ENCODE measurements at places on chromosomes 13 and 19.

GRCh38 chr19:30274987-30275386 lies 97.2 kb upstream of the ZNF536 start:
- no peak for DNase-seq

- DNase-seq = no peak
Measured at GRCh38 chr13:27257233-27257568, 5.8 kb downstream of the RPL21 start.

DNA sequence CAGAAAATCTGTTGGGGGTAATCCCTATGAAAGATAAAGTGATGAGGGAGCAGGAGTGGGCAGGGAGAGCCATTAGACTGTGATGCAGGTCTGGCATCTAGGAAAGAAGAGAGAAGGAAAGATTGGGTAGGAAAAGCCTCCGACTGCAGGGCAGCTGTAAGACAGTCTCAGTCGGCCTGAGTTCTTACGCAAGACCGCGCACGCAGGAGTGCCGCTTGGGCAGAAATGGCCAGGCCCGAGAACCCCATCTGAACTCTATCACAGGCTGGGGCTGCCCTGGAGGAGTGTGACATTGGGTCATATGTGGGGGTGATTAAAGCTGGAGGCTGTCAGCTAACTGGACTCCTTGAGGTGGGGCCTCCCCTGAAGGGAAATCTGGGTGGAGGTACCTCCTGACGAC lies 13.9 kb upstream of the FBXL3 start:
- DNase-seq = no peak

DNA sequence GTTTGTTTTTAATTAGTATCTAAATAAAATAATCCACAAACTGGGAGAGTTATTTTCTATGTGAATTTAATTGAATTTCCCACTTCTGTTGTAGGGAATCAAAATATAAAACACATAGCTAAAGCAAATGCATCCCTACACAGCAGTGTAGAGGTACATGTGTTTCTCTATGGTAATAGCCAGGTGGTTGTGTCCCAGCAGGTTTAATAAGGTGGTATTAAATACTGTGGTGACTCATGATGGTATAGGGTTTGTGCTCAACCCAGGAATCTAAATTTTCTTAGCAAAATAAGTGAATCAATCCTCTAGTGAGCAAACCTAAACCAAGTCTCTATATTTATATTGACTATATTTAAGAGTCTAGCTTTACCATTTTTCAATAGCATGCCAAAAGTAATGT lies 30.0 kb downstream of the PCDH9 start:
- DNase-seq = no peak

DNA sequence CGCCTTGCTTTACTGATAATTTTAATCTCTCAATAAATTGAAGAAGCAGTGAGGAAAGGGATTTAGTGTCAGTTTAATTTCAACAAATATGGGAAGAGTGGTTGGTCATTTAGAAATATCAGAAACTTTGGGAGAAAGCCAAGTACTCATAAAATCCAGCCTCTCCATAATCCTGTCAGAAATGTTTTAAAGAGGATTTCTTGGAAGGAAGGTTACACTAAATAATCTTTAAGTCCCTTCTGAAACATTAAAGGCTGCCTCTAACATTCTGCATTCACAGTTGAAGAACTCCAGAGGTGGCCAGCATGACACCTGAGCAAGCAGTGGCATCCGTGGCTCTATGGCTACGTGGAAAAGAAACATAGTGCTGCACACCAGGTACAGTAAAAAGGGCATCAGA lies 378.5 kb downstream of the ENOX1 start:
- DNase-seq = no peak

DNA sequence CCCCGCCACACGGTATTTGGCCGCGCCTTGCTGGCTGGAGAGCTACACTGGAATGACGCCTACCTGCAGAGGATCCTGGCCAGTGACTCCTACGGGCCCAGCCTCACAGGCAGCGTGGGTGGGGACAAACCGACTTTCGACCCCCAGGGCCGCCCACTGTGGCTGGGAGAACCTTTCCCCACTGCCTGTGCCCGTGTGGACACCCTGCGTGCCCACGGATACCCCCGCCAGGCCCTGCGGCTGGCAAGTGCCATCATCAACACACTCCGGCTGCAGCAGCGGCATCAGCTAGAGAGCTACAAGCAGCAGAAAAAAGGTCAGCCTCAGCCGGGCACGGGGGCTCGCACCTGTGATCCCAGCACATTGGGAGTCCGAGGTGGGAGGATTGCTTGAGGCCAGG lies 19.3 kb downstream of the ZSWIM4 start:
- no peak for DNase-seq

GRCh38 chr13:62910541-62911060 lies 1495.0 kb upstream of the PCDH20 start:
- DNase-seq = no peak

DNA sequence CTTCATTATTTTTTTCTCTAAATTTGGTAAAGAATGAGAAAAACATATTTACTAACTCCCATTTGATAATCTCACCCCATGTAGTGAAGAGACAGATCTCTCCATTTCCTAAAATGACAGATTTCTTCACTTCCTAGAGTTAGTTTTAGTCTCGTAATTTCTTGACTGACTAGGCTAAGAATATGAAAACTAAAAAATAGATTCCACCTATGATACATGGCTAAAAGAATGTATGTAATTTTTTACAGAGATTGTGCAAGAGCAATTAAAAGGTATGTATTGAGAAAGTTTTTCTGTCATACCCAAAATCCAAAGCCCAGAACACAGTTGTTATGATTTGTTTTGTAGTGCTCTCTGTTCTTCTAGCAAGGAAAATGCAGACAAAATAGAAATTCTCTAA lies 9.5 kb downstream of the NALCN start:
- no peak for DNase-seq

- peak; percentile 91 for DNase-seq
Measured at GRCh38 chr19:7928741-7929701, 3.1 kb upstream of the CTXN1 start.

- DNase-seq = peak; percentile 33
Measured at GRCh38 chr19:47280183-47280797, 5.6 kb downstream of the INAFM1 start.

GRCh38 chr19:38062959-38063761 lies 156.2 kb downstream of the SIPA1L3 start:
- no peak for DNase-seq

DNA sequence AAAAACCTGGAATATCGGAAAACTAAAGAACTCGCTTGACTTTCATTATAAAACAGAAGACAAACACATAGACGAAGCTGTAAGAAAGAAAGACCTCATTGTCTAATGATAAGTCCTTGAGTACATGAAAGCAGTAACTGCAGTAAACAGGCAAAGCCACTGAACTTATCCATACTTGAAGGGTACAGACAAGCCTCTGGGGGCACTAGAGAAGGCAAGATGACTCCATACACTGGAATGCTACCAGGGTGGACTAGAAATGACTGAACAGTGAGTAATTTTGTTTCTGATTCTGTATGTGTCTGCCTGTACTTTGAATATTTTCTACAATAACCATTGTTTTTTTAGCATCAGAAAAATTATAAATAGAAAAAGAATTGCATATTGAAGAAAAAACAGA lies 507.9 kb downstream of the UQCRFS1 start:
- DNase-seq = peak; percentile 88

- peak; percentile 37 for DNase-seq
Measured at GRCh38 chr13:48773531-48774275, 120.0 kb downstream of the CYSLTR2 start.

DNA sequence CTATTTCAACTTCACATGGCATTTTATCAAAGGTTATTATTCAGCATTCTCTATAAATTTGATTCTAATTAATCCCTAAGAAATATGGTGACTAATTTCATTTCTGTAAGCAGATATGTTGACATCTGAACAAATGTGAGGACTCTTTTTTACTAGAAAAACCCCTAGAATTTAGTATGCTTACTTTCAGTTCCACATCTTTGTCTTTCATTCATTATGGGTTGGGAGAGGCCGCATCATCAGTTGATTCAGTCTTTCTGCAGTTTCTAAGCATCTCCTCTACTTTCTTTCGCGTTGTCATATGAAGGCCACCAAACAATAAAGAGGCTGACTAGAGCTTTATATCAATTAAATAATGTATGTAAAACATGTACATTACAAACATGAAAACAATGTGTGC lies 55.4 kb upstream of the MTIF3 start:
- no peak for DNase-seq

DNA sequence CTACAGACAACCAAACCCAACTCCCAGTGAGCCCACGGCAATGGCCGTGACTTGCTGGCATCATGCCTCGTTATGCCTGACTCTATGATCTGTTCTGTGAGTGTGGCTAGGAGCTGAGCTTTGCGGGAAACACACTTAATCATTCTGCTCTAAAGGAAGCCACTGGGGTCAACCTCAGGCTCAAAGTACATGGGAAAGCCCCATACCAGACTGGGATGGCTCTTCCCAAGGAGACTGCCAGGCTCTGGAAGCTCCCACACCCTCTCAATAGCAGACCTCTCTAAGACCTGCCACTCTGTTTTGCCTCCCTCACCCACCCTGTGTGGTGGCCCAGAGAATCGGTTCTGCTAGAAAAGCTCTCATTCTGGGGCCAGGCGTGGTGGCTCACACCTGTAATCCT lies 2.2 kb downstream of the PEPD start:
- DNase-seq = no peak

- DNase-seq = peak; percentile 96
Measured at GRCh38 chr13:41284512-41285288, 21.3 kb upstream of the MTRF1 start.

- DNase-seq = no peak
Measured at GRCh38 chr19:10372690-10373089, 7.7 kb downstream of the TYK2 start.

- DNase-seq = no peak
Measured at GRCh38 chr13:41193469-41193868, 900 bp downstream of the KBTBD7 start.

- DNase-seq = peak; percentile 63
Measured at GRCh38 chr13:29676941-29677452, 81.5 kb upstream of the SLC7A1 start.

GRCh38 chr13:44810061-44810840 lies 179.0 kb downstream of the NUFIP1 start:
- peak; percentile 28 for DNase-seq

DNA sequence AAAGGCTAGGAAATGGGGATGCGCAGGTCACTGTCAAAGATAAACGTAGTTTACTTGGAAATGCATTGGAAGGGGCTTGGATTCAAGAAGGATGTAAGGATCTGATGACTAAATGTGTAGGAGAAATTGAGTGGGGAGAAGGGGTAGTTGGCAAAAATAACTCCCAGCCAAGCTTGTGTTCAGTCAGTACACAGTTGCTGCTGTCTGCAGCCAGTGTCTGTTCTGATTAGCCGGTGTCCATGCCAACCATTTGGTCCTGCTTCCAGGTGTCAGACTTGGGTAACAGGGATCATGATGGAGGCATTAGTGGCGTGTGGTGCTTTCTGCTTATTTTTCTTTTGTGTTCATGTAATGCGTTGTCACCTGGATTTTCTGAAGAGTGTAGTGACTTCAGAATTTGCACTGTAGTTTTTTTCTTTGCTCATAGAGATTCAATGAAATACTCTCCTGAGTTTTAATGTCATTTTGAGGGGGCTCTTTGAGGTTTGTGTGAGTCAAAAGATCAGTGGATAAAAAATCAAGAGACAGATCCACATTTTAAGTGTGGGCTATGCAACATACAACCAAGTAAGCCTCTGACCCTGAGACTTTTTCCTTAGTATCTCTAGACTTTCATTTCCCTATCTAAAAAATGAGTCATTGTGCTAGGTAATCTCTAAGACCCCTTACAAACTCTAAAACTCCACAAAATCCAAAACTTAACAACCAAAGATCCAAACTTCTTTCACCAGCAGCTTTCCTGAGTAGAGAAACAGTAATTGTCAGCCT lies 103.9 kb downstream of the WDFY2 start:
- DNase-seq = no peak

- DNase-seq = peak; percentile 54
Measured at GRCh38 chr19:45781214-45782161, 802 bp downstream of the DMPK start.

GRCh38 chr19:49896863-49897621 lies at the start of gene IL4I1:
IL4I1 (minus strand) TSS chr19:49896887; CDS start chr19:49896160, 727 bp downstream.
- peak; percentile 25 for DNase-seq

DNA sequence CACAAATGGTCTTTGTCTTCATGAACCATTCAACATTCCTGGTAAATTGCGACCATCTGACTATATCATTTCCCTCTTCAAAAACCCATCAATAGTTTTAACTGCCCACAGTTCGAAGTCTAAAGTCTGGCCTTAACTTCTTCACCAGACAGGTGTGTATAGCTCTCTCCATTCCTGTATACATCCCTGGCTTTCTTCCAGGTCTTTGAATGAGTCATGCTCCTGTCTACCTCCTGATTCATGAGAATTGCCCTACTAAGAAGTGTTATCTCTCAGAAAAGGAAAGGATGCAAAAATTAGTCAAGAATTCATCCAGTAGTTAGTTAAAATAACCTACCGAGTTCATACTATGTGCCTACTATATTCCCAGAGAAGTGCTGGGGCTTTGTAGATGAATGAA lies 225.0 kb downstream of the TBC1D4 start:
- DNase-seq = no peak

DNA sequence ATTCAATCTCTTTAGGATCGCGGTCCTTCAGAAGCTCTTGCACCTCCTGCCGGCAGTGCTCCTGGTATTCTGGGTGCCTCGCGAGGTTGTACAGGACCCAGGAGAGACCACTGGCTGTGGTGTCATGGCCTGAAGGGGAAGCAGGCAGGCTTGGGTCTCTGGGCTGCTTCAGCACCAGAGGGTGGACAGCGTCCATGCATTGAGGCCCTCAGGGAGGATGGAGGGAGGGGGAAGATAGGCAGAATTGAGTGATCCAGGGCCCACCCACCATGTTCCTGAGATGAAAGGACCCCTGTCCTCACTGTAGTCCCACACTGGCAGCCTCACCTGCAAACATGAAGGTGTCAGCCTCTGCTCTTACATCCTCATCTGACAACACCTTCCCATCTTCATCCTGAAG lies 17.9 kb upstream of the OR10H5 start:
- DNase-seq = no peak

DNA sequence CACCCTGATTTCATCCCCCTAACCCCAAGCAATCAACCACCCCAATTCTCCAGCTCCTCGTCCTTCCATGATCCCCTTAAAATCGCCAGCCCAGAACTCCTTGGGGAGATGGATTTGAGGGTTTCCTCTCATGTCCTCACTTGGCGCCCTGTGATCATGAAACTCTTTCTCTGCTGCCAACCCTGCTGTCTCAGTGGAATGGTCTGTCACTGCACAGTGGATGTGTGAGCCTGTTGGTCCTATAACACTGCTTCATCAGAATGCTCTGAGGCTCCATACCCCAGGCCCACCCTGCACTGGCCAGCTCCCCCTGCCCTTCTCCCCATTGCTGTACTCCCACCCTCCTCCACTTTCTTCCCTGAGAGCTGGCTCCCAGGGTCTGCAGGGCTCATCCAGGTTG lies 12.6 kb upstream of the ZNF792 start:
- DNase-seq = no peak

- peak; percentile 89 for DNase-seq
Measured at GRCh38 chr19:2474232-2475017, 1.5 kb upstream of the GADD45B start.

DNA sequence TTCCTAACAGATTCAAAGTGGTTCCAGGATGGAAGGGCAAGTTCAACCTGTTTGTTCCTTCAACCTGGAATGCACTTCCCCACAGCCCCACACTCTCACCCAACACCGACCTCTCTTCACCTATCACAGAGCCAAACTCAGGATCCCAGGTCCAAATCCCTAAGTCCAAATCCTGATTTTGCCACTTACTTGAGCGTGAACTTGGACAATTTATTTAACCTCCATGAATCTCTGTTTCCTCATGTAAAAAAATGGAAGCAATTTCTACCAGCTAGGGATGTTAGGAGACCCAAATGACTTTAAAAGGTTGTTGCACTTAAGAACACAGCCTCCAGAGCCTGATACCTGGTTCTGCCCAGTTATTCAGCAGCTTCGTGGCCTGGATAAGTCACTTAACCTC lies 5.4 kb upstream of the IGSF23 start:
- DNase-seq = no peak

Data from EH (cell line).